Thyroid gland (tissue), 4 donors: ENCODE measurements at places on chromosomes 4 and X. TPM values are rescaled to one million over a fixed set of nuclear protein-coding genes. Genes with fewer than 3 reads are reported as not detected.

The SERPINA7 gene
- total RNA-seq = not detected

The WDR17 gene
- total RNA-seq = 12.8 TPM

The PAGE4 gene
- total RNA-seq = not detected

The PLCXD1 gene
- 7.9 TPM for total RNA-seq

The CENPU gene
- total RNA-seq = 1.9 TPM

The IL1RAPL1 gene
- total RNA-seq = not detected

The CSN1S1 gene
- total RNA-seq = not detected

The GRID2 gene
- total RNA-seq = not detected

The SFRP2 gene
- total RNA-seq = 23.3 TPM

DNA sequence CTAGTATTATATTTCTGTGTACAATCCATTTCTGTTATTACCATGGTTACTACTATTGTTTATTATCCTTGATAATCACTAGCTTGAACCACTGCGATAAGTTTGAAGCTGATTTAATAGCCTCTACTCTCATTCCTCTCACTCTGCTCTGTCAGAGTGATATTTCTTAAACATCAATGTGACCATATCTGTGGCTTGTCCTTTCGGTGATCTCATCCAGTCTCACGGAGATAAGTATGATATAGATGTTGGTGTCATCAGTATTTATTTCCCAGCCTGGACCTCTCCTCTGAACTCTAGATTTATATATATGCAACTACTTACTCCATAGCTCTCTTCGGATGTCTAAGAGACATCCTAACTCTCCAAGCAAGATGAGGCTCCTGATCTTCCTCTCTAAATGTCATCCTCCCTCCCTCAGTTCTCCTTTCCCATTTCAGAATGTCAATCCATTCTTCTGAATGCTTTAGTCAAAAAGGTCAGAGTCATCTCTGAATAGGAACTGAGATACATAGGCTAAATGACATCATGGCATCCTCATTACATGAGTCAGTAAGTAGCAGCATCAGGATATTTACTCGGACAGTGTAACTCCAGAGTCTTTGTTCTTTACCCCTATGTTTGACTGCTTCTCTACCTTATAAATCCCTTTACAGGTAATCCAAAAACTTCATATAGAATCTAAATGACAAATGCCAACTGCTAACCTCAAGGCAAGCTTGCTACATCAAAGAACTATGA is 129.5 kb downstream of the PACRGL start:
- no peak overlapping the region for H3K27ac ChIP-seq
- no peaks in the 10 kb centered on the region for H3K4me1 ChIP-seq
- no peak for DNase-seq
- H3K27me3 ChIP-seq = no peaks in the 10 kb centered on the region
- H3K36me3 ChIP-seq = no peaks in the 10 kb centered on the region
- no peak overlapping the region for H3K4me3 ChIP-seq

DNA sequence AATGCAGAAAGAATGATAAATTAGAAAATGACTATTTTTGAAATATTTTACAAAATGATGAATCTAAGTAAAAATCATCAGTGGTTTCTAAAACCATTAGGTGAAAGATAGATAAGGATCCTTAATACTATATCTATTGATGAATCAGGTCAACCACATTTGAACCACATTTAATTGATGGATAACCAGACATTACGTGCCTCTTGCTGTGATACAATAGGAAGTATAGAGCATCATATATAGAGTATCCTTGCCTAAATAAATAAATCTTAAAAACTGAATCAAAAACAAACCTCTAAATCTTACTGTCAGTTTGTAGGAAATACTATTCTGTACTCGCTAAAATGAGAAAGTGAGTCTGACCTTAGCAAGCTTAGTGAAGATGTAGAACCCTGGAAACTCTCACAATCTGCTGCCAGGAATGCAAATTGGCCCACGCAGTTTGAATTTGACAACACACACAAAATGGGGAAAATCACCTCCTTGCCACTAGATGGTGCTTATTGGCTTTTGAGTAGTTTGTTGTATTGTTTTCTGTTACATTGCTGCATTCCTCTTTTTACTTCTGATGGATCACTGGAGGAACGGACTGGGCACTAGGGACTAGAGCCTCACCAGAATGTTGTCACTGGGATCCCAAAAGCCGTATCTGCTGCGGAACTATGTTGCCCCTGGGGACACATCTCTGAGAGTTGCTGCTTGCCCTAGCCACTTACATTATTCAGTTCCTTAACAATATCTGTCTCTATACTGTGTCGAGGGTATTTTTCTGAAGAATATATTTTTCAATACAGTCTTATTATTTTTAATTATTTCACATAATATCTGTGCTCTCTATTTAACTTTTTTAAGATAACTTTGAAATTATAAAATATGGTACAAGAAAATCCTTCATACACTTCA is 25.4 kb upstream of the SLAIN2 start:
- no peak for DNase-seq
- H3K27me3 ChIP-seq = no peaks in the 10 kb centered on the region
- no peaks in the 10 kb centered on the region for H3K4me1 ChIP-seq
- no peak overlapping the region for H3K4me3 ChIP-seq
- no peaks in the 10 kb centered on the region for H3K36me3 ChIP-seq
- H3K27ac ChIP-seq = no peak overlapping the region

GRCh38 chr4:5403746-5404497 is 304.4 kb downstream of the EVC2 start:
- no peaks in the 10 kb centered on the region for H3K4me1 ChIP-seq
- H3K27ac ChIP-seq = no peak overlapping the region

DNA sequence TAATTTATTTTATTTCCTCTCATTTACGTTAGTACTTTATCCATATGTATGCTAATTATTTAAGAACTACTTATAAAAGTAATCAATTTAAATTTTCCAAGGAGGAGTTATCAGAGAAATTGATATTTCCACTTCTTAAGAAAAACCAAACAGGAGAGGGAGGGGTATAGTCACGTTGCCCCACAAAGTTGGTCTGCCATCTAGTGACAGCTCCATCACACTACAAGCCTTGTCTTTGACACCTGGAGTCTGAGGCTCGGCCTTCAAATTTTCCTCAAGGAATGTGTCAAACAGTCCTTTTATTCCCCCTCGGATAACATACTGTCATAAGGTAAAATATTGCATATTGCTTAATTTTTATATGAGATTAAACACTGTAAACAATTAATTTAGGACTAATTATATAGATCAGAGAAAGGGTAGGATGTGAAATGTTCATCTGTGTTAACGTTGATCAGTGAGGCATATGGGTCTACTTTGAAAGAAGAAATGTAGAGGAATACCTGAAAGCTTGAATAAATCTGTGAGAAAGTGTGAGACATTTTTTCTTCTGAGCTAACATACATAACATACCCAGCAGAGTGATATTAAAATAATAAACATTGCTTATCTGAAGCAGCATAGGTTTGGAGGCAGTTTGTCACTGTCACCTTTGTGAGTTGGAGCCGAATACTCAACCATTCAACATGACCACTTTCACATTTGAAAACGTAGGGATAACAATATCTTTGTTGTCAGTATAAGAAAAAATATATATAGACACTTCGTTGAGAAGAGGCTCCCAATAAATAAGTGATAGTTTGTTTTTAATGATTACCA is 114.4 kb downstream of the GLRA3 start:
- H3K36me3 ChIP-seq = no peaks in the 10 kb centered on the region
- no peak overlapping the region for H3K4me3 ChIP-seq
- no peaks in the 10 kb centered on the region for H3K27me3 ChIP-seq
- no peak overlapping the region for H3K27ac ChIP-seq

GRCh38 chr4:182968917-182969650 is 51.9 kb upstream of the DCTD start:
- H3K27me3 ChIP-seq = no peaks in the 10 kb centered on the region
- DNase-seq = no peak
- no peaks in the 10 kb centered on the region for H3K4me1 ChIP-seq
- H3K36me3 ChIP-seq = no peaks in the 10 kb centered on the region
- no peak overlapping the region for H3K27ac ChIP-seq

DNA sequence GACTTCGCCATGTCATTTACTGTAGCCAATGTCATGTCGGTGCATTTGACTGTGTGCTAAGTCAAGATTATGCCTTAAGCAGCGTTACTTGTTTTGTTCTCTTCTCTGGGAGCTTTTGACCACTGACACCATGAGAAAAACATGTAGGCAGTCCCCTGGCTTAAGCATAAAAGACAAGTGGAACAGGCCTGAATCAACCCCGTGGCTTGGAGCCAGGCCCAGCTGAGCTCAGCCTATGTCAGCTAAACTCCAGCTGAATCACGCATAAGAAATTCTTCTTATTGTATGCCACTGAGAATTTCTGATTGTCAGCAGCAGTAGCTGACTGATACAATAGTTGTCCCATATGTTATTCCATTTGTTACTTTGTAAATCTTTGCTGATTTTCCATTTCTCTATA is 261.9 kb downstream of the CBLL2 start:
- DNase-seq = peak; percentile 33
- H3K36me3 ChIP-seq = no peaks in the 10 kb centered on the region
- H3K27me3 ChIP-seq = no peaks in the 10 kb centered on the region

DNA sequence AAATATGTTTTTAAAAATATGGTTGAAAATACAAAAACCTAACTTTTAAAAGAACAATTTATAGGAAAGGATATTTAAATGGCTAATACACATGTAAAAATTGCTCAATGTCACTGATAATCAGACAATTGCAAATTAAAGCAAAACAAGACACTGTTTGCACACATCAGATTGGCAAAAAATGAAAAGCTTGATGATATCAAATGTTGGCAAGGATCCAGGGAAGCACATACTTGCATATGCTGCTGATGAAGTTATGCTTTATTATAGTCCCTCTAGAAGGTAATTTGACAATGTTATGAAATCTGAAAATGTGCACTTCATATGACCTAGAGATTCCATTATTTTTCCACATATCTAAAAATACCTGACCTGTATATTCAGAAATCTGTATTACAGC is 45.7 kb upstream of the EPGN start:
- H3K27ac ChIP-seq = no peak overlapping the region
- H3K4me1 ChIP-seq = no peaks in the 10 kb centered on the region
- no peak for DNase-seq
- H3K27me3 ChIP-seq = no peaks in the 10 kb centered on the region
- no peak overlapping the region for H3K4me3 ChIP-seq

- no peak overlapping the region for H3K27ac ChIP-seq
- DNase-seq = no peak
- H3K4me1 ChIP-seq = no peaks in the 10 kb centered on the region
- H3K36me3 ChIP-seq = no peaks in the 10 kb centered on the region
- H3K27me3 ChIP-seq = no peaks in the 10 kb centered on the region
These were observed 11.2 kb downstream of the PJA1 start for GRCh38 chrX:69154051-69154450.

GRCh38 chr4:158131027-158131426 is 41.8 kb downstream of the GASK1B start:
- no peak overlapping the region for H3K27ac ChIP-seq
- DNase-seq = no peak
- H3K27me3 ChIP-seq = no peaks in the 10 kb centered on the region
- no peaks in the 10 kb centered on the region for H3K4me1 ChIP-seq

DNA sequence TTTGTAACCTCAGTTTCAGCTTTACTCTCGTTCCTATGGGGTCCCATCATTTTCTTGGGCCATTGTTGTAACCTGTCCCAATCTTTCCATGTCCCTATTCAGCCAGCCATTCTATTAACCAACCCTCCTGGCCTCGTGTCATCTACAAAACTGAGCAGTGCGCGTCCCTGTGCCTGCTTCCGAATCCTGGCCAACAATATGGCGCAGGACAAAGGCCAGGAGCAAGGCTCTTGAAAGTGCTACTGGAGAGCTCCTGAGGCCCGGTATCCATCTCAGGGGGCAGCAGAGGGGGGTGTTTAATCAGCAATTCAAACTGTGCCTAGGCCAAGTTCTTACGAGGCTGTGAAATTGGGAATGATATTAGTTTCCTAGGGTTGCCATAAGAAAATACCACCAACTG is 41.2 kb upstream of the APLN start:
- no peak overlapping the region for H3K27ac ChIP-seq
- H3K36me3 ChIP-seq = no peaks in the 10 kb centered on the region
- DNase-seq = no peak
- no peaks in the 10 kb centered on the region for H3K27me3 ChIP-seq

DNA sequence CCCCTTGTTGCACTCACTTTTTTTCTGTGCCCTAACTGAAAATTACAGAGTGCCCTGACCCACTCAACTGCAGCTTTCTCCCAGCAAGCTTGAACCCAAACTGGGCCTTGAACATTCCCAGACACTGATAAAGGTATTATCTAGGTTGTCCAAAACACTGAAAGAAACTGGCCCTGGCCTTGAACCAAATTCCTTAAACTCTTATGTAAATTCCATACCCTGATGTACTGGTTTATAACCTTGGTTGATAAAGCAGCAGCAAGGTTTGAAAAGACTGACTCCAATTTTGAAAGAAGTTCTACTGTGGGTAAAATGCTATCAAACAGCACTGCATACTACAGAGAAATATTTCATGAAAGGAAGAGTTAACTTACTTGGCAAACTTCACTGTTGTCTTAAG is 125.6 kb downstream of the PHF8 start:
- H3K4me3 ChIP-seq = no peak overlapping the region
- no peaks in the 10 kb centered on the region for H3K36me3 ChIP-seq
- no peaks in the 10 kb centered on the region for H3K4me1 ChIP-seq

DNA sequence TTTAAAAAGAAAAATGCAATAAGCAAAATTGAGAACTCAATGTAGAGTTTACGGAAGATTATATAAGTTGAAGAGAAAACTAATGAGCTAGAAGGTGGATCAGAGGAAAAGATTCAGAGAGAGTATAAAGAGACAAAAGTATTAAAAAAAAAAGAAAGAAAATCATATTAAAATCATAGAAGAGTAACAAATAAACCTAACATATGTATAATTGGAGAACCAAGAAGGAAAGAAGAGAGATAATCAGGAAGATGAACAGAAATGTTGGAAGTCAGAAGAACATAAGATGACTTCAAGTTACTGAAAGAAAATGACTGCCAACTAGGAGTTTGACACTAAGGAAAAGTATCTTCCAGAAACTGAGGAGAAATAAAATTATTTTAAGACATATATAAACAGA is 34.3 kb upstream of the ANTXR2 start:
- no peaks in the 10 kb centered on the region for H3K27me3 ChIP-seq
- no peak overlapping the region for H3K4me3 ChIP-seq
- H3K27ac ChIP-seq = no peak overlapping the region
- no peaks in the 10 kb centered on the region for H3K4me1 ChIP-seq

DNA sequence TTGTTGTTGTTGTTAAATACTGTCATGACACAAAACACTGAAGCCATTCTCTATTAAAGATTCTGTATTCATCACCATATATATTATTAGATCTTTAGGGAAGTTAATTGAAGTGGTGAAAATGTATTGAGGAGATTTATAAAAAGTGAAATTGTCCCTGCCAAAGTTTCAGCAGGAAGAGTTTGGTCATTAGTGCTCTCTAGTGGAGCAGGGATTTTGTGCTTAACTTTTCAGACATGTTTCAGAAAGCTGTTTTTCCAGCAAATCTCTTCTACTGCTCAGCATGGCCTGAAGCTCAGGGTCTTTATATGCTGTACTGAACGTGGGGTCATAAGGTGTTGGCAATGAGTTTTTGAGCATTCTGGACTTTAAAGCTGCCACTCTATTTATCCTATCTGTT is 36.7 kb upstream of the CXXC4 start:
- no peak overlapping the region for H3K4me3 ChIP-seq
- H3K4me1 ChIP-seq = no peaks in the 10 kb centered on the region
- H3K27me3 ChIP-seq = no peaks in the 10 kb centered on the region
- no peak overlapping the region for H3K27ac ChIP-seq
- H3K36me3 ChIP-seq = no peaks in the 10 kb centered on the region

GRCh38 chr4:150136481-150136880 is 58.2 kb downstream of the DCLK2 start:
- no peaks in the 10 kb centered on the region for H3K4me1 ChIP-seq
- DNase-seq = no peak
- H3K27me3 ChIP-seq = no peaks in the 10 kb centered on the region
- H3K36me3 ChIP-seq = no peaks in the 10 kb centered on the region
- no peak overlapping the region for H3K4me3 ChIP-seq
